ENCODE measurements at places on chromosomes 1 and 21.

DNA sequence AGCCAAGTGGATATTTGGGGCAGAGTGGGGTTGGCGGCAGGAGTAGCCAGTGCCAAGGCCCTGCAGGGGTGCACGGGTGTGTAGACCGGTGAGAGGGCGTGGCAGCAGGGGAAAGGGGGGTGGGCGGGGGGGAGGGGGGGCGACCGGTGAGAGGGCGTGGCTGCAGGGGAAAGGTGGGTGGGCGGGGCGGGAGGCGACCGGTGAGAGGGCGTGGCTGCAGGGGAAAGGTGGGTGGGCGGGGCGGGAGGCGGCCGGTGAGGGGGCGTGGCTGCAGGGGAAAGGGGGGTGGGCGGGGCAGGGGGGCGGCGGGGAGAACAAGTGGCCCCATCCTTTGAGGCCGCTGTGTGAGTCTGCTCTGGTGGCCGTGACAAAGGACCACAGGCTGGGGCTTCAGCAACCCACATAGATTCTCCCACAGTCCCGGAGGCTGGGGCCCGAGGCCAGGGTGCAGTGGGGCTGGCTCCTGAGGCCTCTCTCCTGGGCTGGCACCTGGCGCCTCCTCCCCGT is 25.8 kb downstream of the RRP1 start:
- no peak for DNase-seq

DNA sequence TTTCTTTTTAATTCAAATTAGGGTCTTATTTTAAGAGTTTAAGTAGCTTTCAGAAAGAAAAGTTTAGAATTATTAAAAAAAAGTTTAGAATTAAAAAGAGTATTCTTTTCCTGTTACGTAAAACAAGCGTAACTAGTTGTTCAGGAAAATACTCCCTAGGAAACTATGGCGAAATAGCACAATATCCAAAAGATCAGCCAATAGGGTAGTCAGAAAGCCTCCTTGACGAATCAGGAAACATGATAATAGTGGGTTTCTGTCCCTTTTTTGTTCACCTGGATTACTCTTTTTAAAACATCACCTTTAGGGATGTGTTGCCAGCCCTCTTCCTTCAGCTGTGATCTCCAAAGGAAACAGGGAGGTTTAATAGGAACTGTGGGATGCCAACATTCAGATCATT is 25.2 kb downstream of the S1PR1 start:
- DNase-seq: no peak

DNA sequence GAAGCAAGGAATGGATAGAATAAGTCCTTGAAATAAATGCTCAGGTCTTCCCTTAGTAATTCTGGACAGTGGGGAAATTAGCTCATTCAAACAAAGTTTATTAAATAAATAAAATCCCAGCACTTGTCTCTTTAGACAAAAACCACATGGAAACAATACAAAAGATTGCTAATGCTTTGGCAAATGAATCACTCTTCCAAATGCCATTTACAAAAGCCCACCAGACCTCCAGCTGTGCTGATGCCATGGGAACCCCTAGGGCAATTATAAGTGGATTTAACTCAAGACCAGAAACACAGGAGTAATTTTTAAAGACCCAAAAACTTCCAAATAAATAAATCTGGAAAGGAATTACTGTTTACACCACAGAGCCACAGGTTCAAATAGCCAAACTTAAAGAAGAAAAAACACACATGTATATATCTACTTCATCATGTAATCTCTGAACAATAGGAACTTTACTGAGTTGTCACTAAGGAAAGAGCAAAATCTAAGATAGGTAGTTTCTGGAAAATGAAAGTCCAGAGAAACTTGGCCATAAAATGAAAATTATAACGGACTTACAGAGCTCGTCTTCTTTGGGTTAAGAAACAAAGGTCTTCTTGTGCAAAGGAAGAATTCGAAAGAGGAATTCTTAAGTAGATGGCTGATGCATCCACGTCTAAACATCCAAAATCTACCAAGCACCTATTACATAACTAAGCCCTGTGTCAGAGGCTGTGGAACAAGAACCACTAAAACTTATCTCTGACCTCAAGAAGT is 399.4 kb downstream of the SMYD3 start:
- no peak for DNase-seq

GRCh38 chr1:204418174-204419063 is 6.8 kb upstream of the PPP1R15B start:
- DNase-seq: no peak

- DNase-seq: no peak
These were observed 16.6 kb upstream of the CD55 start for GRCh38 chr1:207304710-207305488.

GRCh38 chr1:109790735-109791494 is 27.2 kb upstream of the EPS8L3 start:
- DNase-seq: peak; percentile 79

DNA sequence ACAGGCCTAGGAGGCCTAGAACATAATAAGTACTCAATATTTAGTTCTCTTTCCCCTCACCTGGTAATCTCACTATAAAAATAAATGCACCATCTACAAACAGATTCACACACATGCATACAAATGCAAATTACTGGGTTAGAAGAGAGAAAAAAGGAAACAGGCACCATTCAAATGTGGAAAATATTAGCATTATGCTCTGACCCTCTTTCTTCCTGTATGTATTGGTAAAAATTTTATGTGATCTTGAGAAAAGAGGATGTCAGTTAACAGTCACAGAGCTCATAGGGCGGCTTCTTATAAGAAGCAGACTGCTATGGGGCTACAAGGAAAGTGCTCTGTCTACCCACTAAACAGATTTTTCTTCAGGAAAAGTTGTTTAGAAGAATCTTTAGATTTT is 565.4 kb downstream of the LMO4 start:
- DNase-seq: no peak

GRCh38 chr21:32507342-32507919 is 77.9 kb downstream of the TCP10L start:
- DNase-seq: no peak

DNA sequence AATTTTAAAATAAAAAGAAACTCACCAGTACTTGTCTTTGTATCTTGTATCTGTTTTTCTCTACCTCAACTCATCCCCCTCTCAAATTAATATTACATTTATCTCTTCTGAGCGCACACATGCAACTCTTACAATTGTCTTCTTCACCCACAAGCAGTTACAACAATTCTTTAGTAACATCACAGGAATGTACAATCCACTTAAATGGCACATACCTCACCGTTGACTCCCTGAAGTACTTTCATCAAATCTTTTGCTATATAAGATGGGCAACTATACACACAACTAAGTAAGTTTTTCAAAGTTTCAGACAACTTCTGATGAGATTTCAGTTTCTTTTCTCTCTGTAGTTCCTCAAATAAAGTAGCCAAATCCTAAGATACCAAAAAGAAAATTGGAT is 28.3 kb downstream of the HEATR1 start:
- DNase-seq: no peak

GRCh38 chr1:157199421-157199755 is 61.2 kb upstream of the ETV3 start:
- DNase-seq: no peak

DNA sequence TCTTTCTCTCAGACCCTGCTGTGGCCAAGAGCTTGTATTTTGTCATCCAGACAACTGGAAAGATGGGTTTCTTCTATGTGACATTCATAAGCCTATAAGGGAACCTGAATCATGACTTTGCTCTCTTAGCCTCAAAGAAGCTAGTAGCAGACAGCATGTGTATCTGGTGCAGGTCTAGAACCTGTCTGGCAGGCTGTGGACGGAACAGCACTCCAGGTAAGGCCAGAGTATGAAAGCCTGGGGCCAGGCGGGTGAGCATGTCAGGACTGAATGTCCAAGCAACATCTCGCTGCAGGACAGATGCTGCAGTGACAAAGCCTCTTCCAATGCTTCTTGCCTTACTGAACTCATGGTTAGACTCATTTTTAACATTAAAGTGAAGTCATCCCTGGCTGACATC is 32.8 kb downstream of the AKNAD1 start:
- no peak for DNase-seq

GRCh38 chr1:155993595-155993994 is 15.2 kb upstream of the ARHGEF2 start:
- DNase-seq: no peak

- no peak for DNase-seq
These were observed 84.0 kb downstream of the FMO4 start for GRCh38 chr1:171397851-171398469.

DNA sequence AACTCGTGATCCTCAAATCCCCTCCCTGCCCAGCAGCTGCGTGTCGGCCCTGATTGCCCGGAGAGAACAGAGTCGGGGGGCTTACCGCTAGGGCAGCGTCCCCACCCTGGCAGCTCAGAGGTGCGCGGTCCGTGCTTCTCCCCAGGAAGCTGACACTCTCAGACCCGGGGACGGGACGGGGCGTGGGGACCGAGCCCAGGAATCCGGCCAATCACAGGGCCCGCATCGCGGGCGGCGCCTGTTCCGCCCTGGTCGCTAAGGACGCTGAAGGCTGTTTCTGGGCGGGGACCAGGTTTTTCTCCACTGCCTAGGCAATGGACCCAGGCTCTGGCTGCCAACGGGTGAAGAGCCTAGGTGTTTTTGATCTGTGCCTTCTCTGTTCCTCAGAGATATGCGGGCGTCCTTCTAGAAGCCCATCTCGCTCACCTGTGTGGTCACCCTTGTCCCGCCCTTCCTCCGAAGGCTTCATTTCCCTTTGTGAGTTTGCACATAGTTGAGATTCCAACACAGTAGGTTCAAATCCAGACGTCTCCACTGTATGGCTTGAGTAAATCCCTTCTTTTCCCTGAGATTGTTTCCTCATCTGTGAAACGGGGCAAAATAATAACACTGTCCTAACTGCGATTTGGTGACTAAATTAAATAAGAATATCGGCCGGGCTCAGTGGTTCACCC is at the start of gene C1orf87:
TSS of gene C1orf87 (minus strand) at position 166 of the 674 bp plus-strand sequence. CDS start 1,127 bp downstream, outside the sequence.
- DNase-seq: no peak

GRCh38 chr1:9014475-9015375 is 11.5 kb downstream of the SLC2A7 start:
- DNase-seq: no peak

DNA sequence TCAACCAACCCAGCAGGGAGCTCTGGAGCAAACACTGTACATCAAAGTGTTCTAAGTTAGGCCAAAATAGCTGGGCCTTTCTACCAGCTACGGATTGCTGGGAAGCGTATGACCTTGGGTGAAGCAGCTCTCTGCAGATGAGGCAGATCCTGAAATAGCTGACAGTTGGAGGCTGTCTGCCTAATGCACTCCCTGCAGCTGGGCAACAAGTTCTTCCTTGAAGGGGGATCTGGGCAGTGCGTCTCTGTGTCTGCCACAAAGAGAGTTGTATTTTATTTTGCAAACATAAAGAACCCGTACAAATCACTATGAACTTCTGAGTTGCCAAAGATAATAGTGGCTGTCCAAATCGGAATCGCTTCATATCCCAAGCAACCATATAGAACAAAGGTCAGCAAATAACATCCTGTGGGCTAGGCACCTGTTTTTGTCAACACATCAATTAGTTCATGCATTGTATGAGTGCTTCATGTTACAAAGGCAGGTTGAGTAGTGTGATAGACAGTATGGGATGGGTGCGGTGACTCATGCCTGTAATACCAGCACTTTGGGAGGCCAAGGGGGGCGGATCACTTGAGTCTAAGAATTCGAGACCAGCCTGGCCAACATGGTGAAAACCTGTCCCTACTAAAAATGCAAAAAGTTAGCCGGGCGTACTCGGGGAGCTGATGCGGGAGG is 29.1 kb upstream of the KLF17 start:
- no peak for DNase-seq

DNA sequence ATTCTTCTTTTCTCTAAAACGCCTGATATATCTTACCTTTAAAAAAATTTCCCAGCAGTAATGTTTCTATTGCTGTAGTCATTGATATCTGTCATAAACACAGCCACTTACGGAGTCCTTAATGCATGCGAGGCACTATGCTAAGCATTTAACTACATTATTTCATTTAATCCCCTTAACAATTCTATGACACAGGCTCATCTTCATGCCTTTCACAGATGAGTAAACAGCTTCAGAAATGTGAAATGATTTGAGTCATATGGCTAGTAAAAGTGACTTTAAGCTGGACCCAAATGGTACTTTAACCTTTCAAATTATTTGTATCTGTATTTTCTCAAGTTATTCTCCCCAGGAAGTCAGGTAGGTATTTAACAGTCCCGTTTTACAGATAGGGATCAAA is 125.1 kb upstream of the FGGY start:
- no peak for DNase-seq

DNA sequence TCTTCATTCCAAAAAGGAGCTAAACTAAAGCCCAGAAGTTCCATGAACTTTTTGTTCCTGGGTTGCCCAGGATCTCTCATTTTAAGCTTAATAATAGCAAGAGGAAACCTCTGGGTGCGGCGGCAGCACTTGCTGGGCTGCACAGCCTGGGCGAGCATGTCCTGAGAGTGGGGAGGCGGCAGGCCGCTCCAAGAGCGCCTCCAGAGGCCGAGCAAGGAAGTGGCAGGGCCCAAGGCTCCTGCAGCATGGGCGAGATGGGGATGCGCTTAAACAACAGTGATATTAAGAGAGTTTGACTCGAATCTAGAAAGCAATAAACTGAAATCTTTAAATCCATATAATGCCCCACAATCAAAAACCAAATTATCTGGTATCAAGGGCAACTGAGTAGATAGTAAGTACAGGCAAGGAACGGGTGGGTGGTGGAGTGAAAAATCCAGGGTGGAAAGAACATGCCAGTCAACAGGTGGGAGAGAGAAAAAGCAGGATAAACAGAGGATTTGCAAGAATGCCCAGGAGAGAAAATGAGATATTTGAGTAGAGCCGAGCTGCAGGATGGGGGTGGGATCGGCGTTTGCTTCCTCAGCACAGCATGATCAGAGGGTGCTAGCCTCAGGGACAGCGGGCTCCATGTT is 14.1 kb upstream of the TNR start:
- DNase-seq: peak; percentile 4

DNA sequence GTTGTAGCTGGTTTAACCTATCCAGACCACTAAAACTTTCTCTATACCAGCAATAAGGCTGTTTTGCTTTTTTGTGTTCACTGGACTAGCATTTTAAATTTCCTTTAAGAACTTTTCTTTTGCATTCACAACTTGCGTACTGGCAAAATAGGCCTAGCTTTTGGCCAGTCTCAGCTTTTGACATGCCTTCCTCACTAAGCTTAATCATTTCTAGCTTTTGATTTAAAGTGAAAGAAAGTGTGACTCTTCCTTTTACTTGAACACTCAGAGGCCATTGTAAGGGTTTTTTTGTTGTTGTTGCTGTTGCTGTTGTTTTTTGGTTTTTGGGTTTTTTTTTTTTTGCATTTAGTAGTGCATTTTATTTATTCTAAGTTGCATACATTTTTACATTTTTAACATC is 15.2 kb downstream of the RPAP2 start:
- DNase-seq: no peak

GRCh38 chr1:65938506-65938905 is 145.8 kb downstream of the PDE4B start:
- no peak for DNase-seq
